HFFc6 (cell line): ENCODE measurements at places on chromosomes 7 and 10. TPM values are rescaled to one million over a fixed set of nuclear protein-coding genes. Genes with fewer than 3 reads are reported as not detected.

Gene PAX2
- total RNA-seq, result not detected in 2 replicates

Gene SLC26A3
- total RNA-seq, result not detected in 3 replicates

Gene FAM149B1
- total RNA-seq, result 20.0 to 21.9 TPM (median 20.7 TPM) in 3 replicates

Gene NPFFR1
- total RNA-seq, result not detected in 3 replicates

Gene GRID2IP
- not detected in 3 replicates for total RNA-seq

Gene GIMAP6
- total RNA-seq, result not detected in 3 replicates

Gene RBP3
- not detected in 2 replicates for total RNA-seq

Gene BICC1
- 67.7 to 70.5 TPM (median 70.3 TPM) in 3 replicates for total RNA-seq

Gene ANKRD16
- 4.6 to 6.7 TPM (median 5.2 TPM) in 3 replicates for total RNA-seq

Gene LBX1
- total RNA-seq, result not detected in 3 replicates

Gene DMTF1
- total RNA-seq, result 24.5 to 31.4 TPM (median 29.9 TPM) in 3 replicates

Gene UTF1
- not detected in 2 replicates for total RNA-seq

Gene FGFR2
- total RNA-seq, result not detected in 3 replicates

Gene C10orf71
- total RNA-seq, result not detected in 3 replicates

Gene MOGAT3
- not detected in 3 replicates for total RNA-seq

DNA sequence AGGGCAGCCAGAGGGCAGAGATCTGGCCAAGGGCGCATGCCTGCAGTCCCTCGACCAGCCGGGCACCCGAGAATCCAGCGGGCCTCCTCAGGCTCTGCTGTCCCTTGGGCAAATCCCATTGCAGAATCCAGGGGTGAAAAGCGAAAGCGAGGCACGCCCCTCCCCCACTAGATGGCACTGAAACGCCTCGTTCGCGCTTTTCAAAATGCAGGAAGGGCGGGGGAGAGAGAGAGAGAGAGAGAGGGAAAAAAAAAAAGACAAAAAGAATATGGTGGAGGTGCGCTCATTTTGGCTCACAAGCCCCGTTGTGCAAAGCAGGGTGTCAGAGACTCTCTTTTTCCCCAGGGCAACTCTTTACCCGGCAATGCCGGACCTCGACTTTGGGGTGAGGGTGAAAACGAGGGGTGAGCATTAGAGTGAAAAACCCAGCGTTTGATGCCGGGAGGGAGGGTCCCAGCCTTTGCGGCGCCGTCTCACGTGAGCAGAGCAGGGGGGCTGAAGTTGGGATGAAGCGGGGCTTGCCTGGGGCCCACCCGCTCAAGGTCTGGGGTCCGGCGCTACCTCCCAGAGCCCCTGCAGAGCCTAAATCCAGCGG is 2.5 kb upstream of the TMEM178B start:
- DNase-seq, result no peak

- no peak for DNase-seq
Observed at GRCh38 chr10:35495521-35496119, 109.5 kb upstream of the GJD4 start.

GRCh38 chr10:91006752-91007346 is 86.0 kb upstream of the ANKRD1 start:
- no peak for DNase-seq

GRCh38 chr7:47937711-47938573 is 10.3 kb downstream of the PKD1L1 start:
- DNase-seq, result no peak

DNA sequence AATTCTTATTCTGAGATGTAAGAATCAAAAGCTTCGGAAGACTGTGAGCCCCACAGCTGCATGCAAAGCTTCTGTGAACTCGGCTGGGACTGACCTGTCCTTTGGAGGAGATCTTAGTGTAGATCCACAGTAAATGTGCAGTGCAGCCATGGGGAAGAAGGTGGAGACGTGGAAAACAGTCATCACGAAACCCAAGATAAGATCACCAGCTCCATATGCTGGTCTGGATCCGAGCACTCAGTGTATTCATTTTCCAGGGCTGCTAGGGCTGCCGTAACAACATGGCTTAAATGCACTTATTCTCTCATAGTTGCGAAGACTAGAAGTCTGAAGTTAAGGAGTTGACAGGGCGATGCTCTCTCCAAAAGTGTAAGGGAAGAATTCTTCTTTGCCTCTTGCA is 143.0 kb upstream of the TCF7L2 start:
- DNase-seq, result no peak

GRCh38 chr10:78178940-78179339 is 145.3 kb downstream of the RPS24 start:
- DNase-seq, result no peak

DNA sequence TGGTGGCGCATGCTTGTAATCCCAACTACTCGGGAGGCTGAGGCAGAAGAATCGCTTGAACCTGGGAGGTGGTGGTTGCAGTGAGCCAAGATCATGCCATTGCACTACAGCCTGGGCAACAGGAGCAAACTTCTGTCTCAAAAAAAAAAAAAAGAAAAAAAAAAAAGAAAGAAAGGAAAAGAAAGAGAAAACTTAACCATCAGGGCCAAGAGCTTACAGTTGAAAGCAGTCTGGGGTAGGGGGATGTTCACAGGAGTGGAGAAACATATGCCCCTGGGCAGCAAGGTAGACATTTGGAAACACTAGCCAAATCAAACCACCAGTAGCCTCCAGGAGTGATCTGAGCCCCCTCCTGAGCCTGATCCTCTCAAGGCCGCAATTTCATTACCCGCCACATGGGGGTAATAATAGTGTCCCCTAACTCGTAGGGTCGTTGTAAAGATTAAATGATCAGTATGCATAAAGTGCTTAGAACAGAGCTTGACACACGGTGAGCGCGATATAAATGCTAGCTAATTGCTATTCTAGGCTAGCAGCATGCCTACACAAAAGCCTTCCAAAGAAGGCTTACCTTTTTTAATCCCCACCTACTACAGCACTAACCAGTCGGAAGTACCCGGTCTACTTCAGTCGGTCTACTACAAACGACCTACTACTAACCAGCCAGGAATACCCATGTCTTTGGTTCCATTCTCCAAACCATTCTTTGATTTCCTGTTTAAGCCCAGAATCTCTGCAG is 274.3 kb upstream of the NEBL start:
- DNase-seq, result no peak

- no peak for DNase-seq
Observed at GRCh38 chr7:77575187-77575586, 38.1 kb downstream of the PTPN12 start.

DNA sequence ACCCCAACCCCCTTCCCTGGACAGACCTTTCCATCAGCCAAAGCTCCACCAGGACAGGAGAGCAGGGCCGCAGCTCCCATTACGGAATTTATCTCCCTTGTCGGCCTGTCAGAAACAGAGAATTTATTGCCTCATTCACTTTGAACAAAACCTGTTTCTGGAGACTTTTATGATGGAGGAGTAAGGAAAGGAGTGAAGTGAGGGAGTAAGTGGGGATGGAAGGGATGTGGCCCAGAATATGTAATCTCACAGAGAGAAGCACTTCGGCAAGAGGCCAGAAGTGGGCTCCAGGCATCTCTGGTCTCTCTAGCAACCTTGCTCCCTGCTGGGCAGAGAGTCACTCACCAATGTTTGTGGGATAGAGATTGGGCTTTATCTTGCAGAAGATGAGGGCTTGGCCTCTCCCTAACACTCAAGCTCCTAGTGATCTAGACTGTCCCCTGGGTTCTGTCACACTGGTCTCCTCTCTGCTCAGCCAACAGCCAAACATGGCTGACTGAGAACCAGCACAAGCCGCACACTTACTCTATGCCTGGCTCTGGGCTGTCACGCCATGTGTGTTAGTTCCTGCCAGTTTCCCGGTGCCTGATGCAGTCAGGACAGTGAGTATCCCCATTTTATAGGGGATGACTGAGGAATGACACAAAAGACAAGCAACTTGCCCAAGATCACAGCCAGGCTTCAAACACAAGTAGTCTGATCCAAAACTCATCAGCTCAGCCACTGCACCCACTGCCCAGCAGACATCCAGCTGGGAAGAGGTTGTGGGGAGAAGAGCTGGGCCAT is 149.4 kb upstream of the ZMIZ1 start:
- no peak for DNase-seq

GRCh38 chr10:71990706-71991269 is 26.6 kb downstream of the CHST3 start:
- DNase-seq, result no peak

GRCh38 chr7:123650595-123650994 is 5.1 kb upstream of the LMOD2 start:
- DNase-seq, result no peak

- DNase-seq, result no peak
Observed at GRCh38 chr7:105028004-105028403, 14.0 kb downstream of the KMT2E start.

GRCh38 chr7:127731431-127732080 is 79.6 kb downstream of the SND1 start:
- DNase-seq, result no peak

DNA sequence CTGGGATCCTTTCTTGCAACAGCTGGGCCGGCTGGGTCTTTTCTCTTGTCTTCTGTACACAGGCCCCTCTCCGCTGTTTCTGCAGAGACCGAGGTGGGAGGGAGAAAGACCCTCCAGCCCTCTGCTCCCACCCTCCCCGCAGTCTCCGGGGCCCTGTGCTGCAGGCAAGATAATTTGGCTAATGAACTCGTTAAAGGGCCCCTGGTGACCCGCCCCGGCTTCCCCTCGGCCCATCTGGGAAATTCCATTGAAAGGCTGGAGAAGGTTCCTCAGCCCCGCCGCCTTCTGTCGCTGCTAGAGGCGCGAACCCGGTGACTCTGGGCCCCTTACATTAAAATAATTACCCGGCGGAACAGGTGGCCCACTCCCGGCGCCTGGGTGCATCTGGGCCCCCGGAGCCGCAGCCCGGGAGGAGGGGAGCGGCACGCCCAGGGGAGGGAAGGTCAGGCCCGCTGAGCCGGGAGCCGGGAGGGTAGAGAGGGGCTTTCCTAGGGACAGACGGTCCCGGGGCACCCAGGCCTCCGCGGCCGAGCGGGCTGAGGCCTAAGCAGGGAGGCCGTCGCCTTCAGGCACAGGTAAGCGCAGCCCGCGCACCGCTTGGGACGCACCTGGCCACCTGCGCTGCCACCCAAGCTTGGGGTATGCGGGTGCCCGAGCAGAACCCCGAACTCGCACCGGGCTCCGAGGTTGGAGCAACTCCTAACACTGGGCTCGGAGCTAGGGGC is 7.3 kb upstream of the MNX1 start:
- no peak for DNase-seq

DNA sequence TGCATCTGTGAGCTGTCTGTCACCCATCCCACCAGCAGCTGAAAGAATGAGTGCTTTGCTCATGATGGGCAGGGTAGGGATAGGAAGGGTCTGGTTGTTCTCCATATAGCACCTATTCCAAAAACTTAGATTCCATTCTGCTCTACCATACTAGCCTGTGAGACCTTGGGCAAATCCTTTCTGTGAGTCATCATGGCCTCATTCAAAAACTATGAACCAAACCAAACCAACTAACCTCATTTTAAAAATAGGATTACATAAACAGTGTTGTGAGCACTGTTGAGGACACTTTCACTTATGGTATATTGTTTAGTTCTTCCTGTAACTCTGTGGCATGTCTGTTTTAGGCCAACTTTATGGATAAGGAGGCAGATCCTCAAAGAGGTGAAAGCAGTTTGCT is 30.9 kb upstream of the STEAP4 start:
- peak; percentile 1 for DNase-seq

- peak; percentile 31 for DNase-seq
Observed at GRCh38 chr10:44520651-44521050, 135.8 kb upstream of the CXCL12 start.

GRCh38 chr7:116195451-116195850 is 14.9 kb upstream of the TES start:
- DNase-seq, result peak; percentile 32

DNA sequence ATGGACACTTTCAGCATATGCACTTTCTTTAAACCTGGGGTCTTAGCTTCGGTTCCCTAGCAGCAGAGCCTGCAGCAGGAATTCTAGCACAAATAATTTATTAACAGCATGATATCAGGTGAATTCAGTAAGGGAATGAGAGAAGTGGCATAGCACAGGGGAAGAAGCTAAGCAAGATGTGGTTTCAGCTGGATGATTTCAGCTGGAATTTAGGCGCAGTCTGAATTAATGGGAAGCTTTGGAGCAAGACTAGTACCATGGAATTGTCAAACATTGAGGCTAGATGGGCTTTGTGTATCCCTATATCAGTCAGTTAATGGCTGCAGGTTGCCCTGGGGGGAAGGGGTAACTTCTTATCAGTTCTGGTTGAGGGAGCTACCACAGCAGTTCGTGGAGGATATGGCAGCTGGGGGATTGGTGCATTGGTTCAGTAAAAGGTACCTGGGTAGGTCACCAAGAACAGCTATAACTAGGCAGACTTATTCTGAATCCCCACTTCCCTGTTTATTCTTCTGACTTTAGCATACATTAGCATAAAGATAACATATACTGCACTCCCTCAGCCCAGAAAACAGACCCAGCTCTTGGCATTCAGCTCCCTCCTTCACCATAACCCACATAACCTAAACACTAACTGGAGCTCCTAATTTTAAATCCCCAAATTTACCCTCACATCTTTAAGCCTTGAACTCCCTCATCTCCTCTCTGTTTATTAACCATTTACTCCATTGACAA is 46.8 kb upstream of the NAMPT start:
- no peak for DNase-seq

DNA sequence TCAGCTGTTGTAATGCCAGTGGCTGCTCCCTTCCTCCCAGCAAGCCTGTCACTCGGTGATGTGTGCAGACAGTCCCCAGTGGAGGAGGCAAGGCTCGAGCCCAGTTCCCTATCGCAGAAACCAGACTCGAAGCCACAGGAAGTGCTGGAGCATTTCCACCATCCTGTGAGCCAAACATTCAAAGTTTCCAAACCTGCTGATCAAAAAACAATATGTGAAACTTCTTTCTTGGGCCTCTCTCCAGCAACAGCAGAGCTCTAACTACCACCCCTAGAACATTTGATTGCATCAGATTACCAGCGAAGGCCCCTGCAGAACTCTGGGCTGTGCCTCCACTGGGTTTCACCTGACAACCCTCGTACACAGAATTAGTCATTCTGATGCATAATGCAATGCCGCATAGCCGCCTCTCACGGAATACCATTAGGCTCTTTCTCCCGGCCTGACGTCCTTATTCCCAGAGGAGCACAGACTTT is 94.0 kb downstream of the ELMO1 start:
- DNase-seq, result no peak

GRCh38 chr7:41975849-41976248 is 261.2 kb downstream of the GLI3 start:
- DNase-seq, result no peak

DNA sequence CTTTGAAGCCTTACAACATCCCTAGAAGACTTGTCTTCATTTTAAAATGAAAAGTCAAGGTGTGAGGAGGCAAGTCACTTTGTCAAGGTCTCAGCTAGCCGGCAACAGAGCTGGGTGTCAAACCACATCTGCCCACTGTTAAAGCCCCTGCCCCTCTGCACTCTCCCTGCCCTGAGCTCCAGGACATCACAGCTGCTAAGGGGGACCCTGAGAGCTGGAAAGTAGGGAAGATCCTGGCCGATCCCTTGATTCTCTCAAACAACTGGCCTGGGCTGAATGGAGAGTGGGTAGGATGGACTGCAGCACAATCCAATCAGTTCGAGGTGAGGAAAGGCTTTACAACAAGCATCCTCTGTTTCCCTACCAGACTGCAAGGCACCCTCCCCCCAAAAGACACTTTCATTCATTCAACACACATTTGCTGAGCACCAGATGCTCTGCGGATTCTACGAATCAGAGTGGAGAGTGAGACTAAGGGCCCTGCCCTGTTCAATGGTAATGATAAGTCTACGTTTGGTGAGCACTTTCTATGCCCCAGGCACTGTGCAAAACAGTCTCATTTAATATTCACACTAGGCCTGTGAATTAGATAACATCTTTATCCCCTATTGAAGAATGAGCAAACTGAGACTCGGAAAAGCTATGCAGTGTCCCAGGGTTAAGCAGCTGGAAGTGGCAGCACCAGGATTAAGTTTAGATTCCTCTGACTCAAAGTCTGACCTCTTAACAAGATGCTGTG is 148.1 kb downstream of the HERPUD2 start:
- DNase-seq, result no peak

GRCh38 chr10:21488246-21488956 is 37.1 kb downstream of the SKIDA1 start:
- DNase-seq, result no peak

GRCh38 chr7:128353610-128354009 is 7.9 kb downstream of the PRRT4 start:
- no peak for DNase-seq
